ENCODE measurements at places on chromosomes 7 and 10.
A peak's percentile ranks its signal among the peaks of the same experiment; 100 is the strongest.

DNA sequence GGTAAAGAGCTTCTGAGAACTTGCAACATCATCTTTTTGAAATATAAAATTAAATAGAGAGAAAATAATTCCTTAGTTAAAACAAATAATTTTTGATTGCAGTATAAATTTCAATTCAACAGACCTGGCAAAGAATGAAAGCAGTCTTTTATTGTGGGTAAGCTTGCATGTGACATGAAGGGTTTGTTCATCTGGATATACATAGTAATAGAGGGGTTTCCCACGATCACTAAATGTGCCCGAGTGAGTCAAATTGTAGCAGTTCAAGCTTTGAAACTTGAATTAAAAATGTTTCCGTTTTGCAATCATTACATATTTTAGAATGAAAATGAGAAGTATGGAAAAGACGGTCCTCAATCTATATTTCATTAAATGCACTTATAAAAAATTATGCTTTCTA lies 658.4 kb upstream of the MBL2 start:
- no peak for DNase-seq

DNA sequence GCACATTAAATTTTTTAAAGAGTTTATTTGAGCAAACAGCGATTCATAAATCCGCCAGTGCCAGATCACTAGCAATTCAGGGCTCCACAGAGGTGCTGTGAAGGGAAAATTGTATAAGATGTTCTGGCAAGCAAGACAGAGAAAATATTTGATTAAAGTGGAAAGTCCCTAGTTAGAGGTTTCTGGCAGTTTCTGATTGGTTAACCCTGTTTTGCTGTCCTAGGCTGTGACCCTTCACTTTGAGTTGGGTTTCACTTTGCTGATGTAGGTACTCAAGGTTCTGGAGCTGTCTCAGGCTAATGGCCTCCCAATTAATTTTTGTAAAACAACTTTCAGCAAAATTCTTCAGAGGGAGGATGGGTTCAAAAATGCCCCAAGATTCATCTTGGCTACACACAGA lies 79.4 kb upstream of the NXPH1 start:
- DNase-seq = no peak

DNA sequence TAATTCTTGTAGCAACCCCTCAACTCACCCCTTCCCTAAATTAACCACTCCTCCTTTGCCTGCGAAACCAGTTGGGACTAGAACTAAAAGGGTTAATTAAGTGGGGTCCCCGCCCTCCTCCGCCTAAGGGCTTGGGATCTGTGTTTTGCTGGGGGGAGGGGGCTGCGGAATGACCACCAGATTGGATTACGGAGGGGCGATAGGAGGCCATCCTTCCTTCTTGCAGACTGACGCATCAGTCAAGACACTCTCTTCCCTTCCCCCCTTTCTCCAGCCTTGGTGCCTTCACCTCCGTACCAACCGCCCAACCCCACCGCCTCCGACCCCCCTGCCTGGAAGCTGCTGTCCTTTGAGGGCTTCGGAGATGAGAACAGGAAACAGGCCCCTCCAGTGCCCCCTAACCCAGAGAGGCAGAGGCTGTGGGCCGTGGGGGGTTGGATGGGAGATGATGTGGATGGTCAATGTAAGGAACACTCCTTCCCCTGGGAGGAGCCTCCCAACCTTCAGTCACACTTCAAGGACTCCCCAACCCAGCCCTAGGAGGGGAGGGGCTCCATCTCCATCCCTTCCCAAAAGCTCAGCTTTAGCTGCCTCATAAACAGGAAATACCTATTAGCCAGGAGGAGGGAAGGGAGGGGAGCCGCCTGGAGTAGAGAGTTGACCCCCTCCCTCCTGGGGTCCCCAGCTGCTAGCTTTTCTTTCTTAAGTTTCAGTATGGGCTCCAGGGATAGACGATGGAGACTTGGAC lies 997 bp upstream of the LDB1 start:
- peak; percentile 45 for DNase-seq

GRCh38 chr10:59606551-59606961 lies 103.1 kb downstream of the SLC16A9 start:
- no peak for DNase-seq

DNA sequence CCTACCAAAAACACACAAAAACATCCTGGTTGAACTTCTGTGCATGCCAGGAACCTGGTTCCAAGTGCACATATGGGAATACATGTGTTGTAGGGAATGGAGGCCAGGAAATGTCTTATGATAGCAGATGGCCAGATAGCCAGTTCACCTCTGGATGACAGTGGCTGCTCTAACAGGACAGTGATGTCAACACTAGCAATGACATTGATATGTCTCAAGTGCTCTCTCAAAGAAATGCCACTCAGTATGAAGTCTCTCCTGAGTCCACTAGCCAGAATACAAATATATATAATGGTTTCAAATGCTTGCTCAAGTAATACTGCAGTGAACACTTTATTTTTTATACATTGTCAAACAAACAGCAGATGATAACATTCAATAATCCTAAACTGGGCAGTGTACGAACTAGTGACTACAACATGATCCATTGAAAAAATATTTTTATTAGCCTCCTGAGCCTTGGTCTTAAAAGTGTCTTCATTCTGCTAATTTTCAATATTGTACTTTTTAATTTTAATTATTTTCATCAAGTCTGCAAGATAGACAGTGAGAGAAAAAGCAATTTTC lies 26.0 kb upstream of the PCDH15 start:
- DNase-seq = no peak

DNA sequence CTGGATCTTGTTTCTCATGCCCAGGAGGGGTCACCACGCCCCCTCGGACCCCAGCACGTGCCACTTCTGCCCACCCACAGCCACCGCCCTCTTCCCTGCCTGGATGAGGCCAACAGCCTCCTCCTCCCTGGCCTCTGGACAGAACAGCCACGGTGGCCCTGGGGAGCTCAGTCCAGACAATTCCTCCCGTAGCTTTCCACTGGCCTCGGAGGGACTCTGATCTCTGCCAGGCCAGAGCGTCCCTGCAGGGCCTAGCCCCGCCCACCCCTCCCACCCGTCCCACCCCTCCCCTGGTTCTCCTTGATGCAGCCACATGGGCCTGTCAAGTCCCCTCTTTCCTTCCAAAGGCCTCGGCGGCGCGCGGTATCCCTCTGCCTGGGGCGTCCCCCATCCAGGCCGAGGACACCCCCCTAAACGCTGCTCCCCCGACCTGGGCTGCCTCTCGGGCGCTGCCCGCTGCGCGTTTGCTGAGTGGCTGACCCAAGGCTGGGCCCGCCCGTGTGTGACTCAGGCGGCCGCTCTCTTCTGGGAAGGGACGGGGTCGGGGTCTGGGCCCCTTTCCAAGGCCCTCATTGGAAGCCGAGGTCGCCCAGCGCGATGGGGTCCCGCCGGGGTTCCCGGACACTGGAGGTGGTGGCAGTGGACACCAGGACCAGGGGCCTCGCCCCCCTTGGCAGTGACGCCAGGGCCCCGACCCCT lies 557 bp downstream of the TMEM120A start:
- no peak for DNase-seq

GRCh38 chr7:36635091-36635490 lies 89.2 kb downstream of the AOAH start:
- DNase-seq = no peak

DNA sequence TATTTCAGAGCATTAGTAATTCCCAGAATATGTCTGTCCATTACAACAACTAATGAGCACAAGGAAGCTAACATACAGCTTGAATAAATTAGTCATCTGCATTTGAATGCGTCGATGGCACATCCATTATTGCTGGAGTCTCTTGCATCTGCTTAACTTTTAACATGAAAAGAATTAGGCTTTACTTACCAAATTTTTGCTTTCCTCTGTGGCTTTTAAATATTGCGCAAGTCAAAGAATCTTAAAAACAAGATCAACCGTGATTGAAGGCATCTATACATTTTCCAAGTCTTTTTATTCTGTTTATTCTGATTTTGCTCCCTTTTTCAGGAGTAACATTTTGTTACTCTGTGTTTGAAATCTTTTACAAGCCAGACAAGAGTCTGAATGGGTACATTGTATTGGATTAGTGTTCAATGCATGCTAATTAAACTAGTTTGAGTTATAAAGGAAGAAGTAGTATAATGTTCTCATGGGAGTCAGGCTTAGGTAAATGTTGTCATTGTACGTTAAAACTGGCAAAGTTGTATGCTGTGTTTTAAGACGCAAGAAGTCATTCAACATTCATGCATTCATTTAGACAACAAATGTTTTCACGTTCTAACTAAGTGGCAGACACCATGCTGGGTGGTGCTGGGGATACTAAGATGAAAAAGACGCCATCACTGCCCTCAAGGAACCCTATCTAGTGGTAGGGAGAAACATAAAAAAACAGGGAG lies 4.0 kb upstream of the CACNB2 start:
- no peak for DNase-seq

- DNase-seq = no peak
These were observed 305.1 kb upstream of the LYZL1 start for GRCh38 chr10:28983799-28984198.

- DNase-seq = no peak
These were observed 99.3 kb downstream of the DNAJB6 start for GRCh38 chr7:157436076-157436475.

DNA sequence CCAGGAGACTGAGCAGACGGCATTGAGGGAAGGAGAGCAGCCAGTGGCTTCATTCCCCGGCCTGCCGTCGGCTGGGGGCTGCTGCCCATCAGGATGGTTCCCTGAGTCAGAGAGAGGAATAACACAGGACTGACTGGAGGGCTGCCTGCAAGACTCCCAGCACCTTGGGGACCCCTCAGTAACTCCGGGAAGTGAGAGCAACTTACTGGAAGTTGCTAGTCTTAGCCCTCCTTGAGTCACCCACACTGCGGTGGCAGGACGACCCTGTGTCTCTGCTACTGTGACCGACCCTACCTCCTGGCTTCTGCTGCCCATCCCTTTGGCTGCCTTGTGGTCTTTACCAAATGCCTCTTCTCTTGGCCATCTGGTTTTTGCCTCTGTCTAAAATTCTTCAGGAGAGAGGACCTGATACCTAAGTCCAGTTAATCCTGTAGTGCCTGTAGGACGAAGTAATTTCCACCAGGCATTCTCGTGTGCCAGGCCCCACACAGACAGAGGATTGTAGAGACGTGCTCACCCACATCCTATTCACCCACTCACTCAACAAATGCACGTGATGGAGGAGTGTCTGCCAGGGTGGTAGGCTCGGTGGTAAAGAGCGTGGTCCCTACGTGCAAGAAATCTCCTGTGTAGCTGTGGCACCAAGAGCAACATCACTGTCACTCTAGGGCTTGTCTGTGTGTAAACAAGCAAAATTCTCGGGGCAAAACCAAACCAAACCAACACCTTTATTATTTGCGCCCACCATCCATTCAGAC lies 156.5 kb downstream of the PRKCQ start:
- DNase-seq = no peak

- DNase-seq = no peak
These were observed 399.9 kb upstream of the IGFBP3 start for GRCh38 chr7:46320956-46321355.

DNA sequence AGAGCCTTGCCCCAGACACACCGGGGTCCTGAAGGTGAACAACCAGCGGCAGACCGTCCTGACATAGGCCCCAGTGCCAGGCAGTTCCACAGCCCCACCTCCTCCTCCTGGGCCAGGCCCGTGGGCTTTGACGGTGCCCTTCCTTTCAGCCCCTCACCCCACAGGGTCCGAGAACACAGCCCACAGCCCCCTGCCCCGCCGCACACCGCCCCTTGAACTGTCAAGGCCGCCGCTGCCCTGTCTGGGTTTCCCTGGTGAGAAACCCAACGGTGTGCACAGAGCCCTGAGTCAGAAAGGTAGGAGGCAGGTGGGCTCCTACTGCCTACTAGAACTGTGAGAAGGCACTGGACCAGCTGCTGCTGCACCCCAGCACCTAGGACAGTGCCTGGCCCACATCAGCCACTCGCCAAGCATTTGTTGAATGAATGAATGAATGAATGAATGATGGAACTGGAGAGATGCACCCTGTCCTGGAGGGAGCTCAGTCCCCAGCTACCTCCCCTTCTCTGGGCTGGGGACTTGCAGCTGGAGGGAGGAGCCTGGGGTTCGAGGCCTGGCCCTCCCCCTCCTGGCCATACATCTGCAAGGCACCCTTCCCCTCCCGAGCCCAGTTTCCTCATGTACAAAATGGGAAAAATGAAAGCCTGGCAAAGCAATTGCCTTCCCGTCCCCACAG lies 117.9 kb downstream of the SLIT1 start:
- no peak for DNase-seq

GRCh38 chr10:126373147-126373546 lies 15.1 kb downstream of the ADAM12 start:
- DNase-seq = no peak

- no peak for DNase-seq
These were observed 104.7 kb downstream of the SEPTIN7 start for GRCh38 chr7:35905555-35905954.

DNA sequence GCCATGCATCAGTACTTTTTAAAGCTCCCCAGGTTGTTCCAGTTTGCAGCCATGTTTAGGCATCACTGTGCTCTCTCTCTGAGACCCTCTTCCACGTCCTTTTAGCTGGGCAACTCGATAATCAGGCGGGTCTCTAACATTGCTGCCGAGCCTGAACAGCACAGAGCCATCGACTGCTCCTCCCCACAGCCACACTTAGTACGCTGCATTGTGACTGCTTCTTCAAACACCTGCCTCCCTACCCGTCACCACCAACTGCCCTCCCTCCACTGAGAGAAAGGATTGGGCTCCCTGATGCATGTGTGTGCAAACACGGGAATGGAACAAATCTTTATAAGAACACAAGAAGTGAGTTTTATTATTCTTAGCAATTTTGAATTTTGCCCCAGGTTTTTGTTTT lies 11.4 kb upstream of the TACR2 start:
- DNase-seq = no peak

DNA sequence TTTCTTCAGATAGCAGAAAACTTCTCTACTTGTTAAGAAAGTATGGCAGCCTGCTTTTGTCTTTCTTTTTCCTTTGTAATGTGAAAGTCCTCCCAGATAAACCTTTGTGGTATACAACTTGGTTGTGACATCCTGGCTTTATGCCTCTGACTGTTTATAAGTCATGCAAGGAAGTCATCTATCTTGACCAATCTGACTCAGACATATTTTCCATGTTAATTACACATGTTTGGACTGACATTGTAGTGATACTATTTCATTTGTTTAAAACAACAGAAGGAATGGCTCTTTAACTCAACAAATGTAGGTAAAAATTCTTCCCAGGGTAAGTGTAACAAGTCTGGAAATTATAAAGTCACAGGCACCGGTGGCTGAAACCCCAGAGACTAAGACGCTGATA lies 341.6 kb upstream of the MEOX2 start:
- peak; percentile 90 for DNase-seq

- DNase-seq = no peak
These were observed 78.2 kb downstream of the FGFR2 start for GRCh38 chr10:121519901-121520493.

DNA sequence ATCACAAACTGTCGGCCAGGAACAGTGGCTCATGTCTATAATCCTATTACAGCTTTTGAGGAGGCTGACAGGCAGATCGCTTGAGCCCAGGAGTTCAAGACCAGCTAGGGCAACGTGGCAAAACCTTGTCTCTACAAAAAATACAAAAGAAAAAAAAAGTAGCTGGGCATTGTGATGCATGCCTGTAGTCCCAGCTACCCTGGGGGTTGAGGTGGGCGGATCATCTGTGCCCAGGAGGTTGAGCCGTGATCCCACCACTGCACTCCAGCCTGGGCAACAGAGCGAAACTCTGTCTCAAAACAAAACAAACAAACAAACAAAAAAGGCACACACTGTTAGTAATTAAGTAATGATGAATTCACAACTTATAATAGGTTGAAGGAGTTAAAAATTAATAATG lies 441.5 kb upstream of the PCDH15 start:
- no peak for DNase-seq

Data from GM04503 (cell line).